Activated CD8-positive, alpha-beta memory T cell treated with anti-CD3 and anti-CD28 coated beads for 1 hour (primary cell): ENCODE measurements at places on chromosomes 2 and 18.

- DNase-seq = no peak
Observed at GRCh38 chr18:37508207-37508606, 57.4 kb downstream of the CELF4 start.

DNA sequence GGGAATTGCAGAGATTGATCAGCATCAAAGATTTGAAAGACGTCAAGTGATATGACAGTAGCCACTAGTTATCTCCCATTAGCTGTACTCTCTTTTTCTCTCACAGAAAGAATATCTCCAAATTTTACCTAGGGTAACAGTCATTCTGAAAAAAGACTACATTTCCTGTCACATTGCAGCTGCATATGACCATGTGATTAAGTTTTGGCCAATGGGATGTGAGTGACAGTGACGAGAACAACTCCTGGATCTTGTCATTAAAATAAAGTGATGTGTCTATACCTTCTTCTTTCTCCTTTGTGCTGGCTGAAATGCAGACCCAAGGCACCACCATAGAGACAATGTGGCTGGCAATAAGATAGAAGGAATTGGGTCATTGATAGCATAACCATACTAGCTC lies 10.5 kb upstream of the NEUROD1 start:
- no peak for DNase-seq

DNA sequence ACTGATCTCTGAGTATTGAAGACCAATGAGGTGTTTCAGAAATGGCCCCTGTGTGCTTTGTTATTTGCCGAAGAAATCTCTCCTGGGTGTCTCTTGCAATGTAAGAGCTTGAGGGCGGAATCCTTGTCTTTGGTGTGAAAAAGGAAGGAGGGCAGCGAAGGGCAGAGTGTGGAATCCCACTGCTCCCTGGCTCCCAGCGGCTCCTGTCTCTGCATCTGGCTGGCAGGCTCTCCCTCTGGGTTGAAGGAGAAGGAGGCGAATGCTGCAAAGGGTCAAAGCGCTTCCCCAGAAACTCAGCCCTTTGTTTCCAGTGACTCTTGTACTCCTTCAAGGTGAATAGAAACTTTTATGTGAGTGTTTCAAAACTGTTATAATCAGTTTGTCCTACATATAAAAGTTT lies 457.5 kb downstream of the CNTNAP5 start:
- DNase-seq = no peak

DNA sequence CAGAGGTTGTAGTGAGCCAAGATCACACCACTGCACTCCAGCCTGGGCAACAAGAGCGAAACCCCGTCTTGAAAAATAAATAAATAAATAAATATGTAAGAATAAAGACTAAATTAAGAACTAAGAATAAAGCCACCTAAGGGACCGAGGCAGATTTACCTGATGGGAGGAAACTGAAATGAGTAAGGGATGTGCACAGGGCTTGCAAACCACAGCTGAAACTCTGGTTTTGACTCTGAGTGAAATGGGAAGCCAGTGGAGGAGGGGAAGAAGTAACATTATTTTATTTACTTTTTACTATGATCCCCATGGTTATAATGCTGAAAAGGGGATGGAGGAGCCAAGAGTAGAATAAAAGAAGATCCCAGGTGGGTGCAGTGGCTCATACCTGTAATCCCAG lies 107.3 kb downstream of the CABYR start:
- no peak for DNase-seq

- no peak for DNase-seq
Observed at GRCh38 chr2:40457837-40458236, 5.9 kb upstream of the SLC8A1 start.

GRCh38 chr2:54763636-54764291 lies 40.3 kb downstream of the EML6 start:
- no peak for DNase-seq
